ENCODE measurements at places on chromosomes 6 and 20. TPM values are rescaled to one million over a fixed set of nuclear protein-coding genes. Genes with fewer than 3 reads are reported as not detected.

Gene DBNDD2
- 119 TPM for total RNA-seq

Gene TFAP2A
- total RNA-seq: 1.3 TPM

Gene LY6G6C
- not detected for total RNA-seq

Gene MYMX
- not detected for total RNA-seq

Gene VSX1
- not detected for total RNA-seq

Gene TRPC4AP
- total RNA-seq: 48.2 TPM

Gene TULP1
- not detected for total RNA-seq

Gene SLC25A27
- total RNA-seq: 22.3 TPM

Gene MYB
- total RNA-seq: 0.29 TPM

Gene CASS4
- total RNA-seq: 3.1 TPM

Gene SNAP25
- total RNA-seq: 2.9 TPM

Gene NOX3
- total RNA-seq: not detected

Gene MAP3K7
- total RNA-seq: 17.0 TPM

Gene DEFB124
- total RNA-seq: not detected

Gene OOEP
- not detected for total RNA-seq

All from esophagus muscularis mucosa (tissue), 4 donors.